ENCODE measurements at places on chromosomes 6 and 20.

DNA sequence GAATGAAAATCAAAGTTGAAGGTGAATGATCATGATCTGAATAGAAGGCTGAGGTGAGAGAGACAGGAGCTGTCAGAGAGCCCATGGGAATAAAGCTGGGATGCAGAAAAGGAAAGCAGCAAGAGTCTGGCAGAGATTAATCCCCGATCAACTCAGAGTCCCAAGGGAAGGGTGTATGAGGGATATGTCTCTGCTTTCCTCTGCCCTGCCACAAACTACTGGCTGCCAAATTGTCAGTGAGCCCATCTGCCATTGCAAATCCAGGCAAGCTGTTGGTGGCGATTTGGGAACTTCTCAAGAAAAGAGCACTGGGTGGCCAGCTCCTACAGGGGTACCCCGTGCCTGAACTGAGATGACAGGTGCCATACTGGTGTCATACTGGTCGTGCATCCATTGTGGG lies 705.5 kb upstream of the MAN1A1 start:
- no peak for DNase-seq

DNA sequence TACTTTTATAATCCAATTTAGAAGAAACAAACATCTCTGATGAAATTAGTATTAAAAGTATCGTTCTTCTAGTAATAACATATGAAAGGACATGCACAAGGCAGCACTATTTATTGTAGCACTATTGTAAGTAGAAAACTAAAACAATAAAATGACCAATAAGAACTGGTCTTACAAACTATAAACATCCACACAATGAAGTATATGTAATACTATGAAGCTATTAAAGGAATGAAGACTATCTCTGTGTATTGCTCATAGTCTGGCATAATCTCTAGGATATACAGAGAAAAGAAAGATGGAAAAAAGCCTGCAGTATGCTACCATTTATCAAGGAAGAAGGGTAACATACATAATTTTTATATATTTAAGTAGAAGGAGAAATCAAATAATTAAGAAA lies 16.7 kb downstream of the LCA5 start:
- DNase-seq, result no peak

DNA sequence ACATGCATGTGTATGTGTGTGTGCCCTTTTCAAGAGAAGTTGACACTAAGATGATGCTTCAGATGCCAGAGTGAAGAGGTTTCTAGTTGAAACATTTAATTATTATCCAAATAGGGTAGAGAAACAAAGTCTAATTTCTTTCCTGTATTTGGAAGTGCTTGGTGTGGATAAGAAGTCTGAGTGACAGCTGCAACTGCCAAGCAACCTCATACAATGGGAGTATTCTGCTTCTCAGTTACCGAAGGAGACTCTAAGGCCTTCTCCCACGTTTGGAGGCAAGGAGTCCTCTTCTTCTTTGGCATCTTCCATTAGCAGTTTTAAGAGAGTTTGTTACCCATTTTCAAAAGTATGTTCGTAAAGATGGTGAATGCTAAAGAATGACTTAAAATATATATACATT lies 82.4 kb downstream of the HDGFL1 start:
- DNase-seq, result no peak

DNA sequence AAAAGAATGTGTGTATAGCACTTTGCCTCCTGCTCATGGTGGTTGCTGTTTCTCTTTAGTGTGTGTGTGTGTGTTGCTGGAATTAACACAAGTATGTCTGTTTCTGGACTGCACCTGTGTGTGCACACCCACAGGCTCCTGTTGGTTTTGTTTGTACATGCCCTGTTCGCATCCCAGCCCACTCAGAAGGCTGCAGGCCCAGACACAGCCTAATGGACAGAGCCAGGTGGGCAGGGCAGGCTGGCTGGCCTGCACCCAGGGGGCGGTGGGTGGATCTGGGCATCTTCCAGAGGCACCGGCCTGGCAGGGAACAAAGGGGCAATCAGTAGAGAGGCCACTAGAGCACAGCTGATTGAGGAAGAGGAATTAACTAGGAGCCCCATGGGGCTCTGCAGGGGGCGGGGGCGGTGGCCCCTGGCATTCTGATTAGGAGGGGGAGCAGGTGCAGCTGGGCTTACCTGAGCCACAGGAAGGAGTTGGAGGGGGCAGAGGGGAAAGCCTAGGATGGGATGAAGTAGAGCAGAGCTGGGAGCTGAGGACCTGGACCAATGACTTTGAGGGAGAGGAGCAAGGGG lies 21.9 kb downstream of the CD40 start:
- DNase-seq, result no peak

DNA sequence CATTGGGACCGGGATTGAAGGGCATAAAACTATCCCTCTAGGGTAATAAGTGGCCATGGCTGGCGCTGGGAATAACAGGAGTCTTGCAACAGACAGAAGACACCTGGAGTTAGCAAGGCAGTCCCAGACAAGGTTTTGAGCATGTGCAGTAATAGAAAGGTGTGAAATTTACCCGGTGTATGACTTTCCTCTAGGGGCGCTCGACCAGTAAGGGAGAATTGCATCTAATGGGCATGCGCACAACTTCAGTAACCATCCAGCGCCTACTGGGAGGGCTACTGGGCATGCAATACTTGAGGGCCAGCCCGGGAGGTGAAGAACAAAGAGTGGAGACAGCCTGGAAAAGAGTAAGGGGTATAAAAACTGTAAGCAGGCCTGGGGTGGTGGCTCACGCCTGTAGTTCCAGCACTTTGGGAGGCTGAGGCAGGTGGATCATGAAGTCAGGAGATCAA lies 32.7 kb downstream of the SERPINB6 start:
- DNase-seq, result no peak

DNA sequence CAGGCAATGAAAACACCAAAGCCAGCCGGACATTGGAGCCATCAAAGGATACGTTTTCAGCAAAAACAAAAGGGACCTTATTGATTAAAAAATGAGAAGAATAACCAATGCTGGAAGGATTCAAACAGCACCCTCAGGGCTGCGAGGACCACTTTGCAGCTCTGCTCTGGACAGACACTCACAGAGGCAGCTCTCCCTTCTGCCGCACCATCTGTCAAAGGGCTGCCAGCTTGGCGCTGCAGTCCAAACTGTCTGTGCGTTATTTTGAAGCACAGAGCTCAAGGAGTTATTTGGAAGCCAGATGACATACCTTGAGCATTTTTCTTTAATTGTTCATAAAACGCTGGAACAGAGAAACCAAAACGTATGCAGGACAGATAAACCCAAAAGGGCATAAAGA lies 85.2 kb downstream of the KIF16B start:
- no peak for DNase-seq

DNA sequence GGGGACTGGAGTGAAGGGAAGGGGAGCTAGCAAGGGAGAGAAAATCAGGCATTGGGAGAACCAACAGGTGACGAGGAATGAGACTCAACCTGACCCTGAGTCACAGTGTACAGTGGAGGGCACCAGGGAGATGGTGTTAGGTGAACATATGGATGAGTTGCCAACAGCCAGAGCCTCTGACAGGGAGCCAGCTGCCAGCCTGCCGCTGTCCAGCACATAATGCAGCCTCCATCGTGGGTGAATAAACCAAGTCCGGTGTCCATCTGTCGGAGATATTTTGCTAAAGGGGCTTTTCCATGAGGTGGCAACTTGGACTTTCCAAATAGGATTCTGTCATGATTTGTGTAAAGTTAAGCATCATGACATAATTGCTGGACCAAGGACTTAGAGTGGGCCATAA lies 88.1 kb downstream of the CDH4 start:
- no peak for DNase-seq

DNA sequence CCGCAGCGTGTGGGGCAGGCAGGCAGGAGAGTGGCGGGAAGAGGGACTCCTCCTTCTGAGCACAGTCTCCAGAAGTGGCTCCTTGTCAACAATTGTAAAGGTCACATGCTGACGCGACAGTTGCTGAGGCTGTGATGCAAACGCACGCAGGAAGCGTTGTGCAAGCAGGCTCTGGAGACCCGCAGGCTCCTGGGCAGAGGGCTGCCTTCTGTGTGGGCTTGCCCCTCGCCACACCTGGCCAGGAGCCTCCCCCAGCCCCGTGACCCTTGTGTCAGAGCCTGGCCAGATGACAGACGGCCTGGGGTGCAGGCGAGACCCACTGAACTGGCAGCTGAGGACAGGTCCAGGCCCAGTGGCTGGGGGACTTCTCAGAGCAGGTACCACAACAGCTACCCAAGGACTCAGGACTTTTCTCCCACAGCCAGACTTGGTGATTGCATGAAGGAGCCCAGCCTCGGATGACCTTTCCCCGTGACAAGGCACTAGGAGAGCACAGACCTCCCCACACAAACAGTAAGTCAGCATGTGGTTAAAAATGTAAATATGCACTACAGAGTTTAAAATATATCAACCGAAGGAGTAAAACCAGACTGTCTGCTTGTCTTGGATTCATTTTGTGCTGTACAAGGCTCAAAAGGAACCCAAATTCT lies 222.1 kb upstream of the RREB1 start:
- DNase-seq, result no peak

DNA sequence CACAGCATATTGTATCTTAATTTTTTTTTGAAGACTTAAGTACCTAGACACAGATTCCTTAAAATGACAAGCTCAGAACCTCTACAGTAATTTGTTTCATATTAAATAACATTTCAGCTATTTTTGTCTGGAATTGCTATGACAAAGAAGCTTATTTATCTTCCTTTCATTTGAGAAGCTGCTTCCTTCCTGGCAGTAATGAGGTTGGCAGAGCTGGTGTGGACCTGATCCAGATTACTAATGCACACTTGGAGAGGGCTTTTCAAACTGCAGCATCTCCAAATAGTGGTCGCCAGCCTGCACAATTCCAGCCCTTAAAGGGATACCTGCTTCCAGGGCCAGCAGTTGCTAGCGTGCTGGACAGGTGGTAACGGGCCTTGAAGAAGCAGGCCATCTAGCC lies 12.1 kb downstream of the PTCHD4 start:
- DNase-seq, result no peak

DNA sequence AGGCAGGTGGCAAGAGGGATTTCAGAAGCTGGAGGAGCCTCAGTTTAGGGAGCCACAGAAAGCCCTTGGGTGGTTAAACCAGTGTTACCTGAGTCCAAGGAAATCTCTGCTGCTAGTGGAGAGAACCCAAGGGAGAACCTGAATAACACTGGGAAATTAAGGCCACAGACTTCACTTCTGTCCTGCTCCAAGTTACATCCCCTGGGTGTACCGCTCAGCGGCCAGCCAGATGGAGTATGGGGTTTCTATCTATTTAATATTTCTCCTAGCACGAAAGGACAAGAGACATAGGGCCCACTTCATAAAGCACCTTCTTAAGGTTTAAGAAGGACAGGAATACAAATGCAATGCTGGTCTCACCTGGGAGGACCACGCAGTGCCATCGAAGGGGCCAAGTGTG lies 5.8 kb upstream of the CNKSR3 start:
- no peak for DNase-seq

GRCh38 chr6:22279427-22279826 lies 17.4 kb downstream of the PRL start:
- no peak for DNase-seq

DNA sequence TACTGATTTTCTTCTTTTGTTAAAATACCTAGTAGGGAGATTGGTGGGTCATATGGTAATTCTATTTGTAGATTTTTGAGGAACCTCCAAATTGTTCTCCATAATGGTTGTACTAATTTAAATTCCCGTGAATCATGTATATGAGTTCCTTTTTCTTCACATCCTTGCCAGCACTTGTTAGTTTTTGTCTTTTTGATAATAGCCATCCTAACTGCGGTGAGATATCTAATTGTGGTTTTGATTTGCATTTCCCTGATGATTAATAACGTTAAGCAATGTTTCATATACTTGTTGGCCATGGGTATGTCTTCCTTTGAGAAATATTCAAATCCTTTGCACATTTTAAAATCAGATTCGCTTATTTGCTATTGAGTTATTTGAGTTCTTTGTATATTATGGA lies 110.9 kb downstream of the JAG1 start:
- DNase-seq, result no peak

GRCh38 chr6:167960579-167960978 lies 36.9 kb upstream of the KIF25 start:
- DNase-seq, result no peak

GRCh38 chr6:125821825-125822281 lies 31.1 kb downstream of the NCOA7 start:
- no peak for DNase-seq

DNA sequence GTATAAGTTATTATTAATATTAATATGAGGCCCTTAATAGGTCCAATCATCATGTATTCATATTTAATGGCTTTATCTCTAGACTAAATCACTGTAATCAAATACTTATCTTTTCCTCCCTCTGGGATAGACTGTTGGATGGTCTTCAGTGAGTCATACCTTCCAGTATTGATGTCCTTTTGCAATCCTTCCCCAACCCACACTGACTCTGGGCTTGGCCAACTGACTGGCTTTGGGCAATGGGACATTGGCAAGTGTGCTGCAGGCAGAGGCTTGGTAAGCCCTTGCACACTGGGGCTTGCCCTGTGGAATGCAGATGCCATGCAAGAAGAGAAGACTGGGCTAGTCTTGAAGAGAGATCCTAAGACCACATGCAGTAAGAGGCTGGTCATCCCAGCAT lies 136.6 kb downstream of the CCDC170 start:
- DNase-seq, result no peak

DNA sequence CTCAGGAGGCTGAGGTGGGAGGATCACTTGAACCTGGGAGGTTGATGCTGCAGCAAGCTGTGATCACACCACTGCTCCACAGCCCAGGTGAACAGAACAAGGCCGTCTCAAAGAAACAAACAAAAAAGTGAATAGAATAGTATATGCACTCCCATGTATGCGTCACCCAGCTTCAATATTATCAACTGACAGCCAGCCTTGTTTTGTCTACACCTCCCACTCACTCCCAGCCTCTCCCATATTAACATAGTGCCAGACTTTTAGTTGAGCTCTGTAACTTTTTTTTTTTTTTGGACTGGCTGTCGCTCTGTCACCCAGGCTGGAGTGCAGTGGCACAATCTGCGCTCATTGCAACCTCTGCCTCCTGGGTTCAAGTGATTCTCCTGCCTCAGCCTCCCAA lies 18.1 kb upstream of the ILRUN start:
- DNase-seq, result no peak

GRCh38 chr6:150905769-150906168 lies 40.3 kb downstream of the MTHFD1L start:
- DNase-seq, result no peak

DNA sequence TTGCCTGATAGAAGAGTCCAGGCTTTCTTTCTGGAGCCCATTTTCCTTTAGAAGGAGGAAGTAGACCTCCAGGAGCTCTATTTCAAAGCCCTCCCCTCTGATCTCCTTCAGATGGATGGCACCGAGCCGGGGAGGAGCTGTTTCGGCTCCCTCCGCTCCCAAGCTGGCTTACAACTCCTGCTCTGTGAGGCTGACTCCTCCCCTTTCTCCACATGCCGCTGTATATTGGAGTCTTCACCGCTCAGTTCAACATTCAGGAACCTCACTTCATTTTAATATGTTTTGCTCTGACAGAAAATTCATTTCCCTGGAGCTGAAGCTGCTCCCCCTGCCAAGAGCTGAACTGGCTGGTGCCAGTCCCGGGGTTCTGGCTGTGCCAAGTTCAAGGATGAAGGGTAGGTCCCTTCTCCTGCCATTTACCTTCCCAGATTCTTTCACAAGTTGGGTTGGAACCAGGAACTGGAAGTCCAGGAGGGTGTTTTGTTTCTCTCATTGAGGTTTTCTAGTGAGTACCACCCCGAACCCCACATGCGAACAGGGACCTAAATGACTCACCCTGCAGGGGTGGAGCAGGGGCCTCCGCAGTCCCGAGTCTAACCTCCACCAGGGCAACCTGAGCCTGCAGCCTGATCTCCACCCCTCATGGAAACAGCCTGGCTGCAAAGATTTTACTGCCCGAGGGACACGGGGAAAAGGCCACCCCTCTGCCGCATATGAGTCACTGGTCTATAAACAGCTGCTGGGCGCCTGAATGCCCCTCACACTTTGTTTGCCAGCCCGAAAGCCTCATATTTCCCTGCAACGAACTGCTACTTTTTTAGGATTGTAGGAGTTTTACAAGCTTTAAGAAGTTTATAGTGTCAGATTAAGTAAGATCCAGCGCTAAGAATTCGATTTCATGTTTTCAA lies 68.6 kb upstream of the FOXA2 start:
- DNase-seq, result no peak
